ENCODE measurements at places on chromosomes 11 and 22.
A peak's percentile ranks its signal among the peaks of the same experiment; 100 is the strongest.

DNA sequence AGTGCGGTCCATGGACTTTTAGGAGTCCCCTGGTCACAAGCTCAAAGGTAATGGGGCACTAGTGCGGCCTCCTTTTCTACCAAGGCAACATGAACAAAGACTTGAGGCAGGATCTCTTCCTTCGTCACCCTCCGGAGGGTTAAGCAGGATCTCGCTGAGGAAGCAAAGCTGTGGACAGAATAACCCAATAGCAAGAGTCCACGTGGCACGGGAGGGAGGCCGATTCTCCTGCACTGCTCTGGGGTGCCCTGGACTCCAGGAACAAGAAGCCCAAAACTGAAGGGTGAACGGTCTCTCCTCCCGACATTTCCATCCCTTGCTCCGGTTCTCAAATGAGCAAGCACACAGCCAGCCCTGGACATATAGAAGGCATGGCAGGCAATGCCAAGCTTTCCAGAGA lies 20.7 kb downstream of the MYH9 start:
- no peak for DNase-seq

DNA sequence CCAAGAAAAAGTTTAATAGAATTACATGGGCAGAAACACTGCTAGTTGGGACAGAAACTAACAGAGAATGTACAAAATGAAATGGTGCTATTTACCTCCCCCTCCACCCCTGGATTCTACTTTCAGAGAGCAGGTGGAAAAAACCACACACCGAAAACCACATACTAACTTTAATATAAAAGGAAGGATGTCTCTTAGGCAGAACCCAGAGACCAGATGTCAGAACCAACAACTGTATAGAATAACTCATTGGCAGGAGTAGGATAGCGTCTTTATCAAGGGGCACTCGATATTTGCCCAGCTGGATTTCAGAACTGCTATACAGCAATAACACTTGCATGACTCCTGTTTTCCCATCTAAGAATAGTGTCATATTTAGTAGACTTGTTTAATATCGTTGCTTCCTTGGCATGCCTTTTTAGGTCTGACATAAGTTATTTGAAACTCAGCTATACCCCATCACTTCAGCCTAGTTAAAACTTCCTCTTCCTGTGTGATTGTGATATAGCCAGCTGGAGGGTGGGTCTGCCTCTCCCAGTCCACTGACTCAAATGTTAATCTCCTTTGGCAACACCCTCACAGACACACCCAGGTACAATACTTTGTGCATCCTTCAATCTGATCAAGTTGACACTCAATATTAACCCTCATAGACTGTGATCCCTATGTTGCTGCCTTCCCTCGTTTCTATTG lies 1.2 kb downstream of the SLC22A25 start:
- DNase-seq: no peak

GRCh38 chr11:124899383-124900145 lies 1.9 kb upstream of the ROBO4 start:
- DNase-seq: no peak

DNA sequence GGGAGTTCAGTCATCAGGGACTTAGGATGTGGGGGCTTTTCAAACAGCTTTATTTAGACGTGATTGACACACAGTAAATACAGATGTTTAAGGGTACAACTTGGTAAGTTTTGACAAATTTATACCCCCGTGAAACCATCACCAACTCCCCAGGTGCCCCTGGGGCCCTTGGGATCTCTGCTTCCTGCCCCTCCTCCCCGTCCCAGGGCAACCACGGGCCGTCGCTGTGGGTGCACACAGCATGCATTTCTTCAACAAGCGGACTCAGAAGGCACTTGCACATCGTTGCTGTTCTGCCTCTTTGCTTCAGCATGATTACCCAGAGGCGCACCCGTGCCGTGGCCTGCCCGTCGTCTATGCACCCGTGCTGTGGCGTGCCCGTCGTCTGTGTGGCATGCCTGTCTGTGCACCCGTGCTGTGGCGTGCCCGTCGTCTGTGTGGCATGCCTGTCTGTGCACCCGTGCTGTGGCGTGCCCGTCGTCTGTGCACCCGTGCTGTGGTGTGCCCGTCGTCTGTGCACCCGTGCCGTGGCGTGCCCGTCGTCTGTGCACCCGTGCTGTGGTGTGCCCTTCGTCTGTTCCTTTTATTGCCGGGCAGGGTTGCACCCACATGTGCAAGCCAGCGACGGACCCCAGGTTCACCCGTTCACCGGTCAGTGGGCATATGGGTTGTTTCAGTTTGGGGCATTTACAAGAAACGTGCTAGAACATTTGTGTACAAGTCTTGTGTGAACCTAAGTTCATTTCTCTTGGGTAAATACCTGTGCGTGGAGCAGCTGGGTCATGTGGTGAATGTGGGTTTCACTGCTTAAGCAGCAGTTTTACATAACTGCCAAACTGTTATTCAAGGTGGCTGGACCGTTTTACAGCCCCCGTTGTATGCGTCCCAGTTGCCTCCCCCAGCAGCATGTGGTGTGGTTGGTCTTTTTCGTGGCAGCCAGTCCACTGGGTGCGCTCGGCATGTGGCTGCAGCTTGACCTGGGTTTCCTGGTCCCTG lies 8.3 kb downstream of the CD81 start:
- peak; percentile 33 for DNase-seq

- DNase-seq: no peak
These were observed 89.5 kb upstream of the DDI1 start for GRCh38 chr11:103946793-103947545.

DNA sequence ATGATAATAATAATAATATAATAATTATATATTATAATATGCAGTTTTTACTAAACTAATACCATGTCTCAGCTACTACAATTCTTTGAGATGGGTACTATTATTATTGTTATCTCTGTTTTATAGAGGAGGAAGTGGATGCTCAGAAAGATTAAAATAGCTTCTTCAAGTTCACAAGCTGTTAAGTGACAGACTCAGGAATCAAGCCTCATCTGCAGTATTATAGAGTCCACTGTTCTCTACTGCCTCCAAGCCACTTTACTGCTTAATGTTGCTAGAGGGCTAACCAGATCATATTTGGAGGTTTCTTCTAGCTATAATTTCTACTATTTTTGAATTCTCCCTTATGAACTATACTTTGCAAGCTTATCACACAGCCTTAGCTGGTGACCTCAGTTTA lies 62.7 kb downstream of the CSTPP1 start:
- DNase-seq: no peak

- no peak for DNase-seq
These were observed 8.7 kb upstream of the ANKRD13D start for GRCh38 chr11:67280341-67280787.

GRCh38 chr22:48039326-48039725 lies 1276.9 kb downstream of the TBC1D22A start:
- no peak for DNase-seq

DNA sequence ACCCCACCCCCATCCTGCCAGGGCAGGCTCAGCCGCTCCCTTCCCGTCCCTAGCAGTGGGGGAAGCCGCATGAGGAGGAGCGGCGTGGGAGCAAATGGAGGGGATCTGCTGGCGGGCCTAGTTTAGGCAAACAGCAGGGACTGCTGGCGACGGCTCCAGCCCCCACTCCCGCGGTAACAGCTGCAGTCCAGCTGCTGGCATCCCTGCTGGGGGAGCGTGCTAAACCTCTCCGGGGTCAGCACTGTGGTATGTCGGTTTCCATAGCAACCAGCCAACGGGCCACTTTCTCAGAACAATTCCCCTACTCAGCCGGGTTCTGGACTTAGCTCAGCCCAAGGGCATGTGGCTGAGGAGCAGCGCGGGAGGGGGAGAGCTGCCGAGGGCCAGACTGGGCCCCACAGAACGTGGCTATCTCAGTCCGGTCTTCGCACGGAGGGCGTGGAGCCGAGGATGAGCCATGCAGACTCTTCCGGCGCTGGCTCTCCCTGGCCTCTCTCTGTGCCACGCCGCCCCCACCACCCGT lies 98.8 kb downstream of the PKNOX2 start:
- DNase-seq: no peak

- DNase-seq: no peak
These were observed 69.3 kb downstream of the SEZ6L start for GRCh38 chr22:26238596-26238995.

DNA sequence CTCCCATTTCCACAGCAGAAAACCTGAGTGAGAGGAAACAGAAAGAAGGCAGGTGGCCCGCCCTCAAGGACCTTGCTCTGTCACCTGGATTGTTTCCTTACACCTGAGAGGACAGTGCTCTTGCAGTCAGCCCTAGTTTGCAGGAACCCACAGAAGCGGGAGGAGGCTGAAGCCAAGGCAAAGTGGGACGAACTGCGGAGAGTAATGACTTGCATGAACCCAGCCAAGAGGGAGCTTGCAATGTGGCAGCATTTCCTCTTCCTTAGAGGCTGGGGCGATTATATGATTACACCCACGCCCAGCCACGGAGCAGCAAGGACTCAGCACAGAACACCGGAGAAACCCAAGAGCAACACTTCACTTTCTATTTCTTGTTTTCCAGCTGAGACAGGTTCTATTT lies 102.6 kb downstream of the SPON1 start:
- DNase-seq: peak; percentile 16

DNA sequence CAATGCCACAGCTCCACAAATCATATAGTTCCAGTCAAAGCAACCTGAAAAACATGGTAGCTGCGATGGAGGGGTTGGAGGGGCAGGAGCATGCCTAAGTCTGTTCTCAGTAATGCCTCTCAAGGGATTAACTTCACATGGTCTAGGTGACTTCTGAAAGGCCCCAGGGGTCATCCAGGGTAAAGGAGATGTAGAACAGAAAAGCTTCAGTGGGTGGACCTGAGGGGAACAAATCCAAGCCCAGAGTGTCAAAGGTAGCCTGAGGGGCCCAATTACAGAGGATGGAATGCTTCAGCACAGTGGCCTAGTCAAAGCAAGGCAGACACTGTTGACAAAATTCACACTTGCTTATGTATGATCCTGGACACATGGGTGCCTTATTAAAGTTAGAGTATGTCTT lies 23.3 kb downstream of the OR4D9 start:
- no peak for DNase-seq

DNA sequence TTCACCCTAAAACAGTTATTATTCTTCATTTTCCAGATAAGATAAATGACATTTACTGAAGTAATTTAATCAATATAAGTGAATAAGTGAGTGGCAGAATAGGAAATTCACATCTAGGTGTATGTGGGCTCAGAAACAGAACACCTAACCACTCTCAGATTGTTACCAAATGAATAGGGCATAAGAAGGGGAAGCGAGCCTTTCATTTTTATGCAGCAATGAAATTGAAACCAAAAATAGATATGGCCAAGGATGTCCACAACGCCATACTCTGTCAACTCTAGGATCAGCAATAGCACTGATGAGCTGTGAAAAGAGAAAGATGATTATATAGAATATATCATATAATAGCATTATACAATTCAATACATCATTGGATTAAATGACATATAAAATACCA lies 398.1 kb upstream of the API5 start:
- no peak for DNase-seq

DNA sequence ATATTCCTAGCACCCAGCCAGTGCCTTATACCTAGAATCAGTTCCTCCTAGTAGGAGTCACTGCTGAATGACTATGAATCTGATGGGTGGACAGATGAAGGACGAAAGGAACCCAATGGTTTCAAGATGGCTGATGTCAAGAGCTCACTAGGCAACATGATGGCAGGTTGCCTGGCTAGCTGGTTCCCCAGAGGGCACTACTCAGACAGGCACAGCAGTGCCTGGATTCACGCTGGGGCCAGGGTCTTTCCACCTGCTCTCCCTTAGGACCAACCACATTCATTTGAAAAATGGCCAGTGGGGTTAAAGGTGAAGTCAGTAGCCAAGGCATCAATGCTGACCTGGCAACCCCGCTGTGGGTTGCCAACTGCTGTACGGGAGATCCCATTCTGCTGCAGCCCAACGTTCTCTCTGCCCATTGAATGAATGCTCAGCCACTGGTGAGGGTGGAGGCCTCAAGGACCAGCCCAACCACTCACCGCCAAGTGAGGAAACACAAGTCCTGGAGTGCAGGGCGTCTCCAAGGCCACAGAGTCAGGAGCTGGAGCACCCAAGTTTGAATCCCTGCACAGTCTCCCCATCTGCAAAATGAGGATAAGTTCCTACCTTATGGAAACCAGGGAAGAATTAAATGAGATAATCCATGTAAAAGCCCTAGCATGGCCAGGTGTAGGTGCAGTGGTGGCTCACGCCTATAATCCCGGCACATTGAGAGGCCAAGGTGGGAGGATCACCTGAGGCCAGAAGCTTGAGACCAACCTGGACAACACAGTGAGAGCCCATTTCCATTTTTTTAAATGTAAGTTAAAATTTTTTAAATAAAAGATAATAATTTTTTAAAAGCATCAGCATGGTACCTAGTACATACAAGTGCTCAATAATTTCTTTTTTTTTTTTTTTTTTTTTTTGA lies 12.4 kb downstream of the MYH9 start:
- DNase-seq: no peak

DNA sequence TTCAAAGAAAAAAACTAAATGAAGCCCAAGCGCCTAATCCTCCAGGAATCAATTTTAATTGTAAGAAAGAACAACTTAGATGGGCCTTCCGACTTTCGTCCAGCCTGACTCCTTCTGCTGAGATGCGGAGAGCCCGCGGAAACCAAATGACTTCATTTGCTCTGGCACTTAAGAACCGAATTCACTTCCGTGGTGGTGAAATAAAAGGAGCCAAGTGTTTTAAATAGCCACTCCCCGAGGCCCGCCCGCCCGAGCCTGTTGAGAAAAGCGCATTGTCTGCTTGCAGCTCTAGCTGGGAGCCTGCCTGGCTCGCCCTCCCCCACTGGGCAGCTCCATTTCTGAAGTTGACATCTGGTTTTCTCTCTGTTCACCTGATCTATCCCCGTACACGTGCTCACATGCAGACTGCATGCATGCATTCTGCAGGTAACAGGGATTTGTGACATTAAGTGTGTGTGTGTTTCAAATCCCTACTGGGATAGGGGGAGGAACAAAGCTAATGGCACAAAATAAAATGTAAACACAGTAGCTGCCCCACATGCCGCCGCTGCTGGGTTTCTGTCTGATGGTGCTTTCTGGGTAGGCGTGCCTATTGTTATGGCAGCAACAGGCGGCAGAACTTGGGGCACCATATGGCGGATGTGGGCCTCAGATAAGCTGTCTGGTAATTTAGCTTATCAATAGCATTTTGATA lies 6.2 kb downstream of the TEAD1 start:
- peak; percentile 23 for DNase-seq

GRCh38 chr11:63639199-63639832 lies 25.1 kb upstream of the PLAAT3 start:
- DNase-seq: no peak

GRCh38 chr11:130516554-130517505 lies 68.4 kb downstream of the ADAMTS15 start:
- no peak for DNase-seq

GRCh38 chr22:41873391-41873790 lies 40.5 kb downstream of the SREBF2 start:
- DNase-seq: peak; percentile 48

DNA sequence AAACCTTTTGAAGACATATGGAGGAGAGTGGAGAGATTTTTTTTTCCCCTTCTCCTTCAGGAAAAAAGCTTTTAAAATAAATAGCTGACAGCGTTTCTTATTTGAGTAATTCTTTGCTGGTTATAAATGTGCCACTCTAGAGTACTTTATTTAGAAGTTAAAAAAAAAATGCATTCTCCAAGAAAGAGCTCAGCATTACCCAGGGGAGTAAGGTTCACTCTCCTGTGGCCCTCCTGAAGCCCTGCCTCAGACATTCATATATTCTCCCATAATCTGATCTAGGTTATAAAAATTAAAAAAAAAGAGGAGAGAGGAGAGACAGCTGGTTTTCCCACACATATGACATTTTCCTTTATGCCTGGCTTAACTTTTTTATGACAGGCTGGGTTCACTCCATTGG lies 545.2 kb upstream of the CADM1 start:
- DNase-seq: no peak

GRCh38 chr22:37932821-37933578 lies 20.4 kb downstream of the C22orf23 start:
- DNase-seq: no peak

GRCh38 chr22:20174785-20175596 lies 24.1 kb upstream of the CCDC188 start:
- no peak for DNase-seq
